ENCODE measurements at places on chromosomes 13 and 19.

GRCh38 chr13:41411522-41411921 is 45.8 kb upstream of the RGCC start:
- peak; percentile 63 for DNase-seq

DNA sequence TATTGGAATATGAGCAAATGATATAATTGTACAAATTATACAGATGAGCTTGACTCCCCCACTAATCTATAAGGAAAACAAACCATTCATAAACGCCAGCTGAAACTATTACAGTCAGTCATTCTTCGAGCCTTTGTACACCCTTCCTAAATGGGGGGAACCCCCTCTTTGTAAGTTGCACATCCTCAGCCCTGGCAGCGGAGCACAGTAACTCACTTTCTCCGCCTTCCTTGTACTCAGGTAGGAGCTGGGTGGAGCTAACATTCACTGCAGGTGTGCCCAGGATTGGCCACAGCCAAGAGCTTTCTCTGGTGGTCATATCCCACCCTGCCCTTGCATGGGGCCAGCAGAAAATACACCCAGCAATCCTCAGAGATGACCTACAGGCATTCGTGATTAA is 28.6 kb downstream of the PIN1 start:
- no peak for DNase-seq

DNA sequence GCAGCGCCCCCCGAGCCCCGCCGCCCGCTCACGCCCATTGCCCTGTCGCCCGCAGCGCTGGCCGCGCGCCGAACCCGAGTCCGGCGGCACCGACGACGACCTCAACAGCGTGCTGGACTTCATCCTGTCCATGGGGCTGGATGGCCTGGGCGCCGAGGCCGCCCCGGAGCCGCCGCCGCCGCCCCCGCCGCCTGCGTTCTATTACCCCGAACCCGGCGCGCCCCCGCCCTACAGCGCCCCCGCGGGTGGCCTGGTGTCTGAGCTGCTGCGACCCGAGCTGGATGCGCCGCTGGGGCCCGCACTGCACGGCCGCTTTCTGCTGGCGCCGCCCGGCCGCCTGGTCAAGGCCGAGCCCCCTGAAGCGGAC is 518 bp downstream of the KLF2 start:
- DNase-seq, result peak; percentile 59

DNA sequence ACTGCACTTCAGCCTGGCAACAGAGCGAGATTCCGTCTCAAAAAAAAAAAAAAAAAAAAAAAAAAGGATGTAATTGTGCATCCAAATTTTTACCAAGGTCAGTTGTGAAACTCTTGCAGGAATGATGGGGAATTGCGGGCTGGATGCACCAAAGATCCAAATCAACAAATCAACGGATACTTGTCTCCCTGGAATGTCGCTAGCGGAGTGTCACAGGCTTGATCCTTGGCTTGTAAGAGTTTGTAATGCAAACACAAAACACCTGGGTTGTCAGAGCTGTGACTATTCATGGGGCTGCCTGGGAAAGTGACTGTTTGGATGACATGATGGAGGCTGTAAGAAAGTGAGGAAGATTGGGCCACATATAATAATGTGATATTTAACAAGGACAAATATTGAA is 4.2 kb downstream of the KANK3 start:
- no peak for DNase-seq

DNA sequence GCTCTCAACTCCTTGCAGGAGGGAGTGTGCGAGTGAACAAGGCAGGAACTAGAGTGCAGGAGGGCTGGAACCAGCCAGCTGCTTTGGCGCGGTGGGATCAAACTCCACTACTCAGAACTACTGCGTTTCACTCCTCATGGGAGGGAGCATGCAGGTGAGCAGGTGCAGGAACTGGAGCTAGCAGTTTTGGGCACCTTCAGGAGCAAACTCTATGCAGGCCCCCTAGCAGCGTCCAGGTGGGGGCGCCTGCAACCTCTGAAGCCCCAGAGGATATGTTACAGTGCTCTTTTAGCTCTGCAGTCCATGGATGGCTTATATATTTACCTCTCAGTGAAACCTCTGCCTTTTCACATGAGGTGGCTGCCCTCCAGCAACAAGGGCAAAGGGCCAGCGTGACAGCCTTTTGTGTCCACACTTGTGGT is 1303.4 kb downstream of the PCDH9 start:
- DNase-seq, result peak; percentile 25

DNA sequence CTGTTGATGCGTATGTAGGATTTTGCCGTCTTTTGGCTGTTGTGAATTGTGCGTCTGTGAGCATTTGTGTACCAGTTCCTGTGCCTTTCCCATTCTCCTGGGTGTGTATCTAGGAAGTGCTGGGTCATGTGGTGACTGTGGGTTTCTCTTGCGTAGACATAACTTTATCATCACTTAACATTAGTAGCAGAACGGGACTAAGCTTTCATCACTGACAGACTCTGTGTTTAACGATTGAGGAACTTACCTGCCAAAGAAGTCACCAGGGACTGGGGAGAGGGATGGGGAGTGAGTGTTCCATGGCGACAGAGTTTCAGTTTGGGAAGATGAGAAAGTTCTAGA is 15.0 kb downstream of the FZR1 start:
- no peak for DNase-seq

DNA sequence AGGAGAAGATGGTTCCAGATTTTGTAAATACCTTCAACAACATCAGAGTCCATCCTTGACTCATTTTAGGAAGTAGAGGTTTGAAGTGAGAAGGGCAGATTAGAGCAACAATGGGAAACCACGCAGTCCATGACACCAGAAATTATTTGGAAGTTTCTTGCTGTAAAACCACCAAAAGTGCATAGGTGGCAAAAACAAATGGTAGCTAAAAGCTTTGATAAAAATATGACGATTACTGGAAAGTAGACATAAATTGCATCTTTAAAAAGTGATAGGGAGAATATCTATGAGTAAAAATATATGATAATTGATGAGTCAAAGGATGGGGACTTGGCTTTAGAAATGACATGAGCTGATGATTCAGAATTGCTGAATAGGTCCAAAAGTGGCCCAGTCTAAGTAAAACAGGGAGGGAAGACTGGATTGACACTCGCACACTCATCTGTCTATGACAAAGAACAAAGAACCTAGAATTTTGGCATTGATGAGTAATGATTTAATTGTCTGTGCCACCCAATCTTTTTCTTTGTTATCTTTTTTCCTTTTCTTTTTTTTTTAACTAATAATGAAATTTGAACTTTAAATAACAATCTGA is 472.2 kb downstream of the MYO16 start:
- DNase-seq, result no peak

GRCh38 chr19:4016903-4017638 is 9.5 kb downstream of the PIAS4 start:
- no peak for DNase-seq

GRCh38 chr13:104980586-104980985 is 1554.9 kb downstream of the EFNB2 start:
- no peak for DNase-seq
